Esophagus muscularis mucosa (tissue), 4 donors: ENCODE measurements at places on chromosomes 3 and 15. TPM values are rescaled to one million over a fixed set of nuclear protein-coding genes. Genes with fewer than 3 reads are reported as not detected.

DNA sequence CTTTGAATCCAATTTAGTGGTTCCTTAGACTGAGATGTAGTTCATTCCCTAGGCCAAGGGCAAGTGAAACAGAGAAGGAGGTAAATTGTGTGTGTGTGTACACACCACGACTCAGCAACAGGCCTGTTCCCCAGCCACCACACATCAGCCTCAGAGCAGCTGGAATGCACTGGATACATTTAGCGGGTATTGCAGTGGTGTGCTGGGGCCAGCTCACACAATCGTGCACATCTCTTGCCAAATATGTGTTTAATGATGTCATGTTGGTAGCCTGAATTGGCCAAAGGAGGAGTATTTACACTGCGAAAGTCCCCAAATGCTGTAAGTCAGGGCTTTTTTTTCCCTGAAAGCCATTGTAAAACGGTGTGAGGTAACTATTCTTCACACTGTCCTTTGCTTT, 82.3 kb downstream of the RBPMS2 start:
- peaks cover 97% of the 10 kb centered on the region for H3K4me1 ChIP-seq
- no peaks in the 10 kb centered on the region for H3K27me3 ChIP-seq
- DNase-seq: no peak
- H3K27ac ChIP-seq: peak overlapping the region; percentile 60
- H3K36me3 ChIP-seq: peaks cover 13% of the 10 kb centered on the region
- no peak overlapping the region for H3K4me3 ChIP-seq

- no peaks in the 10 kb centered on the region for H3K27me3 ChIP-seq
- no peak overlapping the region for H3K27ac ChIP-seq
- no peak overlapping the region for H3K4me3 ChIP-seq
- no peak for DNase-seq
Measured at GRCh38 chr15:40958723-40959122, 5.5 kb downstream of the CHAC1 start.

- H3K4me3 ChIP-seq: no peak overlapping the region
- peaks cover 16% of the 10 kb centered on the region for H3K4me1 ChIP-seq
- no peak for DNase-seq
Measured at GRCh38 chr3:197789309-197789708, 1.7 kb upstream of the LRCH3 start.

DNA sequence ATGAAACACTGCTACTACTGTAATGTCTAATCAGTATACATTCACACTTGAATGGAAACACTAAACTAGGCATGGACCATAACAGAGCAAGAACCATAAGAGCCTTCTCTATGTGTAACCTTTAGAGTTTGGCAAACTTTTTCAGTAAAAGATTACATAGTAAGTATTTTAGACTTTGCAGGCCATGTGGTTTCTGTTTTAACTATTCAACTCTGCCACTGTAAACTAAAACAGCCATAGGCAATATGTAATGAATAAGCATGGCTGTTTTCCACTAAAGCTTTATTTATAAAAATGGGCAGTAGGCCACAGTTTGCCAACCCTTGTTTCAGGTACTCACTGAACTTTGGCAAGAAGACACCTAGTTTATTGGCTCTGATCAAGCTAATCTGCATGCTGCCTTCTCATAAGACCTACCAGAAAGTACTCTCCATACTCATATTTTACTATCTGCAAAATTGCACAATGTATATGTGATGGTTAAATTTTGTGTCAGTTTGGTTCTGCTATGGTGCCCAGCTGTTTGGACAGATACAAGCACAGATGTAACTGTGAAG, 46.0 kb downstream of the UACA start:
- no peaks in the 10 kb centered on the region for H3K27me3 ChIP-seq
- H3K36me3 ChIP-seq: no peaks in the 10 kb centered on the region
- no peak overlapping the region for H3K4me3 ChIP-seq
- H3K27ac ChIP-seq: peak overlapping the region; percentile 70
- DNase-seq: no peak

DNA sequence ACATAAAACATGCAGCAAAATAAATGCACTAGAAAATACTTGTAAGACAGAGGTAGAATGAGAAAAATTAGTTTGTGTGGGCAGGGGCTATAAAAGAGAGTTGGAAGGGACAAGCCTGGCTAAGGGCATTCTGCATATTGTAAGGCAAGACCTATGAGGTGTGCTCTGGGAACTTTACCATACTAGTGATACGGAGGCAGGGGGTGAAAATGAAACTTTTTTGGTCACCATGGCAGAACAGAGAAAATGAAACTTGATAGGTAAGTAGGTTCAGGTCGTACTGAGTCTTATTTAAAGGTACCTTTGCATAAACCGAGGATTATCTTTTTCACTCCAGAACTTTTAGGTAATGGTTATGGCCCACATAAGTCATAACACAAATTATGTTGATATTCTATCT, 74.7 kb upstream of the ACKR4 start:
- no peak overlapping the region for H3K27ac ChIP-seq
- peaks cover 46% of the 10 kb centered on the region for H3K36me3 ChIP-seq
- H3K4me3 ChIP-seq: no peak overlapping the region
- H3K27me3 ChIP-seq: no peaks in the 10 kb centered on the region

GRCh38 chr15:85168642-85169173, 187.1 kb downstream of the PDE8A start:
- no peak overlapping the region for H3K27ac ChIP-seq
- no peaks in the 10 kb centered on the region for H3K36me3 ChIP-seq
- H3K4me1 ChIP-seq: peaks cover 7% of the 10 kb centered on the region

GRCh38 chr3:105579439-105579838, 212.7 kb downstream of the ALCAM start:
- no peaks in the 10 kb centered on the region for H3K36me3 ChIP-seq
- no peaks in the 10 kb centered on the region for H3K27me3 ChIP-seq
- no peak for DNase-seq
- H3K27ac ChIP-seq: no peak overlapping the region

DNA sequence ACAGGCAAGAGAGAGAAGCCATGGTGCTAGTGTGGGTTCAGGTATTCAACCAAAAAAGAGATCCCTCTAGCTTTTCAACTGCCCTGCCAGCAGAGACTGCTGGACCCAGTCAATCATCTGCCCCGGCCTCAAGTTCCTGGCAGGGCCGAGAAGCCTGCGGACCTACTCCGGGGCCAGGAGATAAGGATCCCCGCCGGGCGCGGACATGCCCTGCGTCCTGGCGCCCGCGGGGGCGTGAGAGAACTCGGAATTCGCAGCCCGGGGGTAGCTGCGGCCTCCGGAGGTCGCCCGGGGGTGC, 821 bp upstream of the MAGI1 start:
- peaks cover 6% of the 10 kb centered on the region for H3K4me1 ChIP-seq
- no peaks in the 10 kb centered on the region for H3K27me3 ChIP-seq
- H3K27ac ChIP-seq: peak overlapping the region; percentile 88
- no peaks in the 10 kb centered on the region for H3K36me3 ChIP-seq
- no peak for DNase-seq

DNA sequence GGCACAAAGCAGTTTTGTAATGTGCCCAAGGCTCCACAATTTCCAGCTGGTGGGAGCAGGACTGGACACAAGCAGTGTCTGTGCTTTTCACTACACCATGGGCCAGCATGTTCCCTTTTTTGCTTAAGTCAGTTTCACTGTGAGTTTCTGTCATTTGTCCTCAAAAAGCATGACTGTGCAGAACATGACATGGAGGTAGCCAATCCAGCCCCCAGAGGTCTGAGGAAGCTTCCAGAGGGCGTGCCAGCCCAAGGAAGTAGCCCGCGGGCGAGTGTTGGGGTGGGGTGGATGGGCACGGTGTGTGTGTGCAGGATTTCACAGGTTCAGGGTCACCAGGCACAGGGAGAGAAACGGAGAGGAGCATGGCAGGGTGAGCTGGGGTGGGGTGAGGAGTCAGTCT, 8.0 kb upstream of the EEFSEC start:
- no peaks in the 10 kb centered on the region for H3K27me3 ChIP-seq
- no peak overlapping the region for H3K4me3 ChIP-seq
- no peaks in the 10 kb centered on the region for H3K4me1 ChIP-seq
- no peak overlapping the region for H3K27ac ChIP-seq
- no peaks in the 10 kb centered on the region for H3K36me3 ChIP-seq
- DNase-seq: no peak

Gene CORO2B
- 5.8 TPM for total RNA-seq

Gene RTP1
- not detected for total RNA-seq

Gene SLC2A2
- total RNA-seq: not detected

Gene LHFPL4
- 0.13 TPM for total RNA-seq

Gene P2RY1
- total RNA-seq: 3.0 TPM

Gene DPPA4
- total RNA-seq: not detected

Gene TEX55
- not detected for total RNA-seq

Gene LAMB2
- total RNA-seq: 1,229 TPM
